NCI-H774 (cell line): ENCODE measurements at places on chromosomes 7 and 10.

- DNase-seq = no peak
These were observed 562 bp downstream of the GRK5 start for GRCh38 chr10:119207713-119208552.

- DNase-seq = no peak
These were observed 49.6 kb downstream of the LGI1 start for GRCh38 chr10:93807371-93807770.

GRCh38 chr7:111150709-111151108, 59.8 kb downstream of the LRRN3 start:
- no peak for DNase-seq

- DNase-seq = no peak
These were observed 98.9 kb downstream of the LHPP start for GRCh38 chr10:124560377-124561105.
